ENCODE measurements at places on chromosomes 11 and 22. TPM values are rescaled to one million over a fixed set of nuclear protein-coding genes. Genes with fewer than 3 reads are reported as not detected.
A peak's percentile ranks its signal among the peaks of the same experiment; 100 is the strongest.

DNA sequence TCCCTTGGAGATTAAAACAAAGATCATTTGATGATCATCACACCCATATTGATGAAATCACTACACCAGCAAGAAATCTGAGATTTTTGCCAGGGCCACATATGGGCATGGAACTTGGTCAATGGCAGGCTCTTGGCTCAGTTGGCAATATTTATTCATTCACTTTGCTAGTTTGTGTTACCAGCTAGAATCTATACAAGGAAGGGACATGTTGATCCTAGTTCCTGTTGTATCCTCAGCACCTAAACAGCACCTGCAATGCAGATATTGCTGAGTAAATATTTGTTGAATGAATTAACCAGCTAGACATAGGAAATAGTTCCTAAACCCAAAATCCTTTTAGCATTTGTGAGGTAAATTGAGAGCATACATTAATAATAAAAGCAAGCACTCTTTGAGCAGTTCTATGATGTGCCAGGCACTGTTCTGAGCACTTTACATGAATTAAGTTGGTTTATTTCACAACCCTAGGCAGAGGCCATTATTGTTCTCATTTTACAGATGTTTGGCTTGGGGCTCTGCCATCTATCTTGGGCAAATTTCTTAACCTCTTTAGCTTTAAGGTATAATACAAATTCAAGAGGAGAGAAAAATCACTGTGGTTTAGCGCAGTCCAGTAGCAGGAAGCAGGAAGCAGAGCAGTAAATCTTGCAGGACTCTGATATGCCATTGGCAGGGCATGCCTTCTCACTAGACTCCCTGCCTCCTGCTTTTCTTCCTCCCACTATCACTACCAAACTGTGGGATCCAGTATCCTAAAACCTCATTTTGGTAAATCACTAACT, 1.6 kb downstream of the TRIM68 start:
- DNase-seq, result no peak

DNA sequence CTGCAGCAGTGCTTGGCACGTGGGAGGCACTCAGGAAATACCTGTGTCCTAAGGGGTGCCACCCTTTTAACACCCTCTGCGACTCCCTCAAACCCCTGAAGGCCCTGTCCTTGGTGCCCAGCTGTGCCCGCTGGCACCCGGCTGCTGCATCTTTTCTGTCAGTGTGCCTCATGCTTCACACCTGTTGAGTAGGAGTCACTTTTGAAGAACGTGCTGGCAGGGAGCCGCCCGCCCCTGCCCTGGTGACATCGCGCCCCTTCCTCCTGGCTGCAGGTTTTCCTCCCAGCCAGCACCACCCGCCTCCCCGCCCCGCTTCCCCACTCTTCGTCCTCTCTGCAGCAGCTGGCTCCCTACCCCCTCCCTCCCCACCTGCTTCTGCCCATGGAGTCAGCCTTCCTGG, 17.8 kb downstream of the FRMD8 start:
- DNase-seq, result no peak

- no peak for DNase-seq
Observed at GRCh38 chr22:46915950-46916730, 153.7 kb downstream of the TBC1D22A start.

DNA sequence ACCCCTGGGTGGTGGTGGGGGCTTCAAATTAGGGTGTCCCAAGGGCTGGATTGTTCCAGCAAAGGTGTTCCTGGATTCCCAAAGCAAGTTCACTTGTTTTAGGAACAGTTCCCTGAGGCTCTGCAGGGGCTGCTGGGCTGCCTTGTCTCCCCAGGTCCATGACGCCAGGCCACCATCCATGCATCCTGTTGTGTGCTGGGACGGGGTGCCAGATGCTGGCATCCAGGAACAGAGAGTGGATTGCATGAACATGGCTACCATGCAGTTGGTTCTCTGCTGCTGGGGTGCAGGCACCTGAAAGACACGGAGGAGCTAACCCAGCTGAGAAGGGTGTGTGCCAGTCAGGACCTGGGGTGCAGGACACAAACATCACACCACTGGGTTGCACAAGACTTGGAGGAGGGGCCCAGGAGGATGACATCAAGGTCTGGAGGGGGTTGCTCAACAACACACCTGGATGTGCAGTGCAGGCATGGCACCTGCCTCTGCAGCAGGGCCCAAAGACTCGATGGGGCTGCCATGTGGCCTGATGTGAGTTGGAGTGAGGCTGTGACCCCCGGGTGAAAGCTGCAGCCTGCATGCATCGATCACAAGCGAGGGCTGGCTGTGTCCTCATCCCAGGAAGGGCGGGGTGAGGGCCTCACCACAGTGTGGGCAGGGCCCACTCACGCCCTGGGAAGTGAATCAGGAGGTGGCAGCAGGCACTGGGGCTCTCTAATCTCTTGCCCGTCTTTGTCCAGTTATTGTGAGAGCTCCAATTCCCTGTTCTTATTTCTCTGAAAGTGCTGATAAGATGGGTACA, 74.0 kb upstream of the CLDN5 start:
- DNase-seq, result peak; percentile 55

Gene KCNK7
- 0.20 TPM for polyA plus RNA-seq

DNA sequence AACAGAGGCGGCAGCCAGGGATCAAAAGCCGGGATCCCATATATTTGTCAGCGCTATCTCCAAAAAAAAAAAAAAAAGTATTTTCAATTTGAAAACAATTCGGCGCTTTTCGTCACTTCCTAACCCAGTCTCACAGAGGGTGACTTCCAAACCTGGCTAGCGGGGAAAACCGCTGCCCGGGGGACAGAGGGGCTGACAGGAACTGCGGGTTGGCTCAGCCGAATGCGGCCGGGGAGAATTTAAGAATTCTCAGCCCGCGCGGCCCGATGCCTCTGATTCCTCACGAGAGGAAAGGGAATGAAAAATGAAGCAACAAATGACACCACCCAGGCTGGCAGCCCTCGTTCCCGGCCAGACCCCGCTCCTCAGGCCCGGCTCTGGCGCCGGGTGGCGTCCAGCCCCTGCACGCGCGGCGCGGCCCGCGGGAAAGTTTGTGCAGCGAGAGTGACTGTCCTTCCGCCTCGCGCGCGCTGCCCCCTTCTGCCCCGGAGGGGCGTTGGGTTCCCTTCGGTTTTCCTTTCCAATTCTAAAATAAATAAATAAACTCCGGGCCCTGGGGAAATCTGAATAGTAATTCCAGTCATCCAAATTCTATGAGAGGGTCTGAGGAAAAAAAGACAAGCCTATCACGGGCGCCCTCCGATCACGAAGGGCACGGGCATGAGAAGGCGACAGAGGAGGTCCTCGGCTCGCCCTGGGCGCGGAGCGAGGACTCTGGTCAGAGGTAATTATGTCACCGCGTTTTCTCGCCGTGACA, 4.8 kb upstream of the PAX6 start:
- DNase-seq, result no peak

DNA sequence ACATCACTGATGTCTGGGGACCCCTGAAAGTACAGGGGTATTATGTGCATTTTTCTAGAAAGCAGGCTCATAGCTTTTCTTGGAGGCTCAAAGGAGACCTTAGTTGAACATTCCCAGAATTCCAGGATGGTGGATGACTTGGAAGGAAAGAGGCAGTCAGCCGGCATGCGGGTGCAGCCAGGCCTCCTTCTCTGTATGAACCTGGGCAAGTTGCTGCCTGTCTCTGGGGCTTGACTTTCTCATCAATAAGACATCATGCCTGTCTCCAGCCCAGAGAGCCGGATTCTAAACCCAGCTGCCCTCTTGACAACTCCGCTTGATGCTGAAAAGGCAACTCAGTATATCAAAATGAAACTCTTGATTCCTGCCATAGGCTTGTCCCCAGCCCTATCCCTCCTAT, 12.6 kb downstream of the MS4A15 start:
- DNase-seq, result peak; percentile 35

DNA sequence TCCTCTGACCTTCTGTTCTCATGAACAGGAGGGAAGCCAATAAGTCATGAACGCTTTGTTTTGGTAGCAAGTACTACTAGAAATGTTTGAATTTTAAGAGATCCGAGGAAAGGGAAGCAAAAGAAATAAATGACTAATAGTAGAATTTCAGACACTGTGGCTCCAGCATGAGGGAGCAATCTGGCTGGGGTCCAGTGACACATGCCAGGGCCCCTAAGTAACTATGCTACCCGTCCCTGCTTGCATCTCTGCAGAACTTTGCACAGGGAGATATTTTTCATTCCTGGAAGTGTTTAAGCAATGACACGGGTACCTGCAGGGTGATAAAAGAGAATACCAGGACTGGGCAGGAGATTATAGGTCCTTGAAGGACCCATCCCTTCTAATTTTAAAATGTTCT, 7.3 kb upstream of the ADAMTS8 start:
- peak; percentile 50 for DNase-seq

Gene L3MBTL2
- 23.0 TPM for polyA plus RNA-seq

- peak; percentile 60 for DNase-seq
Observed at GRCh38 chr11:8615291-8616032, 21.4 kb upstream of the STK33 start.

DNA sequence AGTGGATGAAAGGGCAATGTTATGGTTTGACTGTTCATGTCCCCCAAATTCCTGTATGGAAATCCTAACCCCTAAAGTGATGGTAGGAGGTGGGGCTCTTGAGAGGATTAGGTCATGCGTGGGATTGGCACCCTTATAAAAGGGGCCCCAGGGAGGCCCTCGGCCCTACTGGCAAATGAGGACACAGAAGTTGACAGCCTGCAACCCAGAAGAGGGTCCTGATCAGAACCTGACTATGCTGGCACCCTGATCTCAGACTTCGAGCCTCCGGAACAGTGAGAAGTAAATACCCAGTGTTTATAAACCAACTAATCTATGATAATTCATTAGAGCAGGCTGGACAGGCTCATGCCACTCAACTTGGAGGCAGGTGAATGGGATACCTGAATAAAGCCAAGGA, 8.7 kb downstream of the IFITM10 start:
- DNase-seq, result no peak

Gene ACCS
- polyA plus RNA-seq, result 5.0 TPM

DNA sequence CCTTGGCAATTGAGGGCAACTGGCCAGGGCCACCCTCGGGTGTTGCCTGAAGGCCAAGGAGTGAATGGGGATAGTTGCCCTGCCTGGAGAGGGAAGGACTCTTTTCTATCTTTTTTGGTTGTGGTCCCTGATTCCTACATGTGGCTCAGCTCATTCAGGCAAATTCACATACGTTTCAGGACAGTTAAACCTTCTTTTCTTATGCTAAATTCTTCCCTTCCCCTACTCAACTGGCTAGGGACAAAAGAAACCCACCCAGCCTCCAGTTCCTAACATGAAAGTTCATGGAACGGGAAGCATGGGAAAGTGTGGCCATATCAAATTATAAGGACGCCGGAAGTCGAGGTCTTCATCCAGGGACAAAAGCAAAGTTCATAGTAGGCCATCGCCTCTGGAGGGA, 26.3 kb upstream of the APLNR start:
- DNase-seq, result no peak

- DNase-seq, result peak; percentile 20
Observed at GRCh38 chr11:109422870-109423465, 978 bp downstream of the C11orf87 start.

Gene AGBL2
- polyA plus RNA-seq, result 1.0 TPM

- DNase-seq, result peak; percentile 65
Observed at GRCh38 chr11:16945671-16946469, 68.3 kb downstream of the PLEKHA7 start.

Gene MIOX
- polyA plus RNA-seq, result not detected

Gene TSSK2
- not detected for polyA plus RNA-seq

Gene CLMP
- 95.5 TPM for polyA plus RNA-seq

GRCh38 chr11:12077535-12078280, 32.7 kb upstream of the MICAL2 start:
- DNase-seq, result peak; percentile 68

Gene DEUP1
- not detected for polyA plus RNA-seq

Gene ADSL
- 109 TPM for polyA plus RNA-seq

GRCh38 chr11:73406131-73406530, 29.9 kb downstream of the RELT start:
- no peak for DNase-seq

DNA sequence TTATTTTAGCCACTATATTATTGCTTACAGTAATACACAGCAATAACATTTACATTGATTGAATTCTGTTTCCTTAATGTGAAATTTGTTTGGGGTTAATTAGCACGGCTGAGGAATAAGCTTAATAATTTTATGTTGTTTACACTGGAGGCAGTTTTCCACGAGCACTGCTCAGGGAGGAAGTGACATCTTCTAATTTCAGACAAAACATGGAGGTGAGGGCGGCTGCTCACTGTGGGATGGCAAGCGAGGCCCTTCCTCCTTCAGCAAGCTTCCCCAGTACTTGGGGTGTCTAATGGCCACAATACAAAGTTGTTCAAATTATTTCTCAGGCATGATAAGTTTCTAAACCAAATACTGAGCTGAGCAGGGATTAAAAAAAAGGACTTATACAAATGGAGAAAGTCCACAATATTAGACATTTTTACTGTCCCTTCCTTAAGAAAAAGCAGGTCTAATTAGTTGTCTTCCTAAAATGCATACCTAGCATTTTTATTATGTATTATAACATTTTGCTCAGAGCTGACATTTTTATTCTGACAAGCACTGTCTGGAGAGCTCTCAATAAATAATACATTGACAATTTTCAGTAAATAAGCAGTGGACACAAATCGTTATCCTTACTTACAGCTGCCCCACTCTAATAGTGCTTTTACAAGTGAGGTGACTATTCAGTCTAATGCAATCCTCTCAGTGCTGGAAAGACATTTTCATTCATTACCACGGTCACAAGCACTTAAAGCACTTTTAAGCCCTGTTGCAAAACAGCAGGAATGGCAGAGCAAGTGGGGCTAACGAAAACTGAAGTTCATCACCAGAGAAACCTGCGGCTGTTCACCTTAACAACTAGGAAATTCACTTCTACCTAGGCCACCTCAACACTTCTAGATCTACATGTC, 56.2 kb downstream of the SOX6 start:
- no peak for DNase-seq

Gene TUBA8
- 0.65 TPM for polyA plus RNA-seq

Gene GLYAT
- polyA plus RNA-seq, result not detected

Gene CAVIN3
- polyA plus RNA-seq, result 108 TPM

Gene MS4A3
- polyA plus RNA-seq, result not detected

DNA sequence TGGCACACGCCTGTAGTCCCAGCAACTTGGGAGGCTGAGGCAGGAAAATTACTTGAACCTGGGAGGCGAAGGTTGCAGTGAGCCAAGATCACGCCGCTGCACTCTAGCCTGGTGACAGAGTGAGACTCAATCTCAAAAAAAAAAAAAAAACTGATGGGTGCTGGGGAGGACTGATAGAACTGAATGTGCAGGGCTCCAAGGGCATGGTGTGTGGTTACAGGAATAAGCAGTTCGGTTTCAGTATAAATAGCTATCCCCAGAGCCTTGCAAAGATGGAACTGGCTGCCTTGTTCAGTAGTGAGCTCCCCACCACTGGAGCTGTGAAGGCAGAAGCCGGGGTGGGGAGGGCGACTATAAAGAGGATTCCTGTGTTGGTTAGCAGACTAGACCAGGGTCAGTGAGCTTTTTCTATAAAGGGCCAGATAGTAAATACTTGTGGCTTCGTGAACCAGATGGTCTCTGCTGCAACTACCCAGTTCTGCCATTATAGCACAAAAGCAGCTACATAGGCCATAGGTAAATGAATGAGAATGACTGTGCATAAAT, 5.9 kb downstream of the TOM1 start:
- no peak for DNase-seq

Gene PARVB
- polyA plus RNA-seq, result 34.3 TPM

GRCh38 chr11:74842967-74843366, 94.3 kb downstream of the RNF169 start:
- no peak for DNase-seq

Gene C11orf16
- polyA plus RNA-seq, result not detected

Gene GSTT2B
- 3.4 TPM for polyA plus RNA-seq

- peak; percentile 41 for DNase-seq
Observed at GRCh38 chr11:124763156-124763947, 1.3 kb upstream of the ESAM start.

Gene OR51E2
- not detected for polyA plus RNA-seq

- no peak for DNase-seq
Observed at GRCh38 chr22:19823191-19823901, 31.3 kb downstream of the GNB1L start.
